Stimulated activated CD8-positive, alpha-beta memory T cell treated with anti-CD3 and anti-CD28 coated beads, Interleukin-4, amount 100 ng/mL, for 4 hours (primary cell): ENCODE measurements at places on chromosomes 13 and 19.
A peak's percentile ranks its signal among the peaks of the same experiment; 100 is the strongest.

- no peak for DNase-seq
Observed at GRCh38 chr13:39712626-39713025, 57.2 kb downstream of the COG6 start.

- DNase-seq: no peak
Observed at GRCh38 chr13:35830850-35831450, 300.2 kb downstream of the DCLK1 start.

DNA sequence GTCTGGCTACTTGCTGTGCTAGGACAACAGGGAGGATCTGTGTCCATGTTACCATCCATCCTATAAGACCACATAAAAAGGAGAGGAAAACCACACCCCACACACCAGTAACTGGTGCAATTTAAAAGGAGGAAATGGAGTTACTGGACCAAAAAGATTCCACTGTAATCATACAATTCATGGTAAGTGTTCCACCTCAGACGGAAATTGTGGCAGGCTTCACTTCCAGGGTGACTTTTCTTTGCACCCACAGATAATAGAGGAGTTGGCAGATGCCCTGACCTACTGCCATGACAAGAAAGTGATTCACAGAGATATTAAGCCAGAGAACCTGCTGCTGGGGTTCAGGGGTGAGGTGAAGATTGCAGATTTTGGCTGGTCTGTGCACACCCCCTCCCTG lies 2.4 kb downstream of the AURKC start:
- no peak for DNase-seq

DNA sequence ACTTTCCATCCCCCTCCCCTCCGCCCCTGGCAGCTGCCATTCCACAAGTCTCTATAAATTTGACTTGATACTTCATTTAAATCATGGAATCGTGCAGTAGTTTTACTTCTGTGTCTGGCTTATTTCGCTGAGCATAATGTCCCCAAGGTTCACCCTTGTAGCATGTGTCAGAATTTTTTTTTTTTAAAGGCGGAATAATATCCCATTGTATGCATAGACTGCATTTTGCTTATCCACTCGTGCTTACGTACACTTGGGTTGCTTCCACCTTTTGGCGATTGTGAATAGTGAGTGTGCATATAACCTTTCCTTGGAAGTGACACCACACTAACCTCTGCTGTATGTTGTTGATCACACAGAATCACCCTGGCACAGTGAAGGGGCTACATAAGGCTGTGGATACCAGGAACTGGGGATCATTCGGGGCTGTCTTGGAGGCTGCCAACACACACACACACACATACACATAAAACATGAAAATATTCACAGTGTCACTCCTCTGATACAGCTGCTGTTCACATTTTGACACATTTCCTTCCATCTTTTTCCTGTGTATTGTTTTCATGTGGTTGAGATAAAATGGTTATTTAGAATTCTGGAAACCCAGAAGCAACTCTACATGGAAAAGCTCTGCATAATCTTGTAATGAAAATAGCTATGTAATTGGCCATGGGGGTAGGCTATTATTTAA lies 13.3 kb downstream of the ZNF71 start:
- DNase-seq: no peak

- no peak for DNase-seq
Observed at GRCh38 chr19:46791944-46792343, 3.5 kb upstream of the SLC1A5 start.

DNA sequence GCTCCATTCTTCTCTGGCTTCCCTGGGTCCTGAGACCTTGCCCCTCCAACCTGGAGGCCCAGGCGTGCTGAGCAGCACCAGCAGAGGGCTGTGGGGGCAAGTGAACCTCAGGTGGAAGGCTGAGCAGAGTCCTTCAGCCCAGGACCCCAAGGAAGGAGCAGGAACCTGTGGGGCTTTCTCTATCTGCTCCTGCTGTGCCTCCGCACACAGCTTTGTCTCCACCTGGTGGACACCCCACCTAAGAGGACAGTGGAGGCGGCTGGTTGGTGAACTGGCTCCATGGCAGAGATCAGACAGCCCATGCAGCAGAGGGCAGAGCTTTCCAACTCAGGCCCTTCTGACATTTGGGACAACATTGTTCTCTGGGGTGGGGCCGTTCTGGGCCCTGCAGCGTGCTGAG lies 19.7 kb downstream of the ZFR2 start:
- DNase-seq: peak; percentile 38

GRCh38 chr13:110811771-110812120 lies 98.2 kb downstream of the ING1 start:
- no peak for DNase-seq

DNA sequence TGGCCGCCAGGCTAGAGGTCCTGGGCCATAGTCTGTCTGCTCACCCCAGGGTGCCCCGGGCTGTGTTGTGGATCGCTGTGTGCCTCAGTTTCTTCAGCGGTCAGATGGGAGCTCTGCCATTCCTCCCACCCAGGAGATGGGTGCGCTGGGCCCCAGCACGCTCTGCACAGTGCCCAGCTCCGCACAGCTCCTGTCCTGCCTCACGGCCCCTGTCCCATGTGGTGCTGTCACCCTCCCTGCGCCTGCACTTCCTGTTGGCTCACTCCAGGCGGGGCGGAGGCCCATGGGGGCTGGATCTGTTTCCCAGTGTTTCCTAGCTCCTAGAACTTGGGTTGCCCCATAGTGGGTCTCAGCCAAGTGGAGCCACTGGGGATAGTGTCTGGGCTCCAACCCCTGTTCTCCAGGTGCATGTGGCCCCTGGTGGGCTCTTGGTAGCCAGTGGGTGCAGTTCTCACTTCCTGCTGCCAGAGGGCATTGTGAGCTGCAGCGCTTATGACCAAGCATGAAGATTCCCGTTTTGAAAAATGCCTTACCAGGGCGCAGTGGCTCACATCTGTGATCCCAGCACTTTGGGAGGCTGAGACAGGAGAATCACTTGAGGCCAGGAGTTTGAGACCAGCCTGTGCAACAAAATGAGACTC lies 69.8 kb downstream of the KDM4B start:
- DNase-seq: no peak

- DNase-seq: no peak
Observed at GRCh38 chr13:42680748-42681147, 100.6 kb upstream of the FAM216B start.

- DNase-seq: no peak
Observed at GRCh38 chr13:26749285-26749684, 11.3 kb downstream of the GPR12 start.

- no peak for DNase-seq
Observed at GRCh38 chr13:65638572-65639168, 1591.5 kb downstream of the PCDH9 start.

GRCh38 chr19:19033176-19033425 lies 216 bp downstream of the SUGP2 start:
- no peak for DNase-seq

- no peak for DNase-seq
Observed at GRCh38 chr19:50269653-50270052, 59.5 kb downstream of the KCNC3 start.

- peak; percentile 42 for DNase-seq
Observed at GRCh38 chr19:48290771-48291488, 21.0 kb downstream of the ZNF114 start.

GRCh38 chr13:57624565-57625435 lies 6.7 kb upstream of the PCDH17 start:
- DNase-seq: no peak

- no peak for DNase-seq
Observed at GRCh38 chr19:19420570-19421298, 15.3 kb downstream of the GATAD2A start.

DNA sequence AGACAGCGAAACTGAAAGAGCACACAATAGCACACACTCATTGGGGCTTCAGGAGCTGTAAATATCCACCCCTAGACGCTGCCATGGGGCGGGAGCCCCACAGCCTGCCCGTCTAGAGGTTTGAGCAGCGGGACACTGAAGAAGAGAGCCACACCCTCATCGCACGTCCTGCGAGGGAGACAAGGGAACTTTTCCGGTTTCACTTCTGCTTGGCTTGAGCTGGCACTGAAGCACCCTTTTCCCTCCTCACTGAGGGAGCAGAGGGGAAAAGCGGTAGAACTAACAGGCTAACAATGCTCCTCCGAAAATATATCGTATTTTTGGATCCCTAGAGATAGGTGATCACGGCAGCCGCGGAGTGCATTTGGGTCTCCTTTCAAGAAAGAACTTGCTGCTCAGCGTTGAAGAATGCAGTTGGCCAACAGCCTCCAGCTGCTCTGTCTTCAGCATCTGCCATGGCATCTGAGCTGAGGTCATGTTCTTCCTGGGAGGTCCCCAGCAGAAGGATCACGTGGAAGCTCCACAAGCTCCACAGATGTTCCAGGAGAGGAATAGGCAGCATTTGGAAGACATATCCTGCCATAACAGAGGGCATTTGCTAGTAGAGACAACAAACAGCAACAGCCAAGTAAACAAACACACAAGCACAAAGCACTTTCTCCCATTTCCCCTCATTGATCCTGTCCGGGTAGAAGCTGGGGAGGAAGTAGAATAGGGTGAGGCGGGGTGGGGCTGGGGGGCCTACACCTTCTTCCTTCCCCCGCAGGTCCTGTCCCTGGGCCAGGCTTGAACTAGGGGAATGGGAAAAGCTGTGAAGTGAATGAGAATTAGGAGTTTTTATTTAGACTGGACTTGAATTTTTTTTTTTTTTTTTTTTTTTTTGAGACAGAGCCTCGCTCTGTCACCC lies 44.8 kb upstream of the ALOX5AP start:
- DNase-seq: no peak

- no peak for DNase-seq
Observed at GRCh38 chr13:100630555-100630954, 42.0 kb upstream of the GGACT start.

DNA sequence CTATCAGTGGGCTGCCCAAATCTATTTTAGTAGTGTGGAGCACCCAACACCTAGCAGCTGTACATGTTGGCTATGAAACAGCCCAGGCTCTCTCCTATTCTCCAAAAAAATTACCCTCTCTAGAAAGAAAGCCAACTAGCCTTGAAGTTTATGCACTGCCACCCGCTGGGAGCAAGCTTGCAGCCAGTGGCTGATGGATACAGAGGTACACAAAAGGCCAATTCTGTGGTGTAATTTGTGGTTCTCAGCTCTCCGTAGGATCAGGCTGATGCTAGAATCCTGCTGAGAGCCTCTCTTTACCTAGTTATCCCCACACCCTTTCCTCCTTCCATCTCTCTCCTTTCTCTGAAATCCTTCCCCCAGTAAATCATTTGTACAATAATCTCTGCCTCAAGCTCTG lies 1120.7 kb downstream of the DIAPH3 start:
- no peak for DNase-seq

DNA sequence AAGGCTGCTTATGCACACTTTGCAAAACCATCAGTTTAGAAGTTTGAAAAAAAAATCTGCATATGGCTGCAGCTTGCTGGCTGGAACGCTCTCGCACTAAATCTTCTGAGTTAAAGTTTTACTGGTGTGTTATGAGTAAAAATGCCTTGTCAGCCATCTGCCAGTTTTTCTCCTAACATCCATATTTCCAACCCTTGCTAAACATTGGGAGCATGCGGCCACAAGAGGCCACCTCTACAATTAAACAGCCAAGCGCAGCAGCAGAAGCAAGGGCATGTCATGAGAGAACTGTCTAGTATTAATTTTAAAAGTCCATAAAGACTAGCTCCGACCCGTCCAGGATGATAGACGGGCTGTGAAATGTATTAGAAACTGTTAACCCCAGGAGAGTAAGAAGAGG lies 248.3 kb downstream of the TSHZ3 start:
- DNase-seq: no peak

DNA sequence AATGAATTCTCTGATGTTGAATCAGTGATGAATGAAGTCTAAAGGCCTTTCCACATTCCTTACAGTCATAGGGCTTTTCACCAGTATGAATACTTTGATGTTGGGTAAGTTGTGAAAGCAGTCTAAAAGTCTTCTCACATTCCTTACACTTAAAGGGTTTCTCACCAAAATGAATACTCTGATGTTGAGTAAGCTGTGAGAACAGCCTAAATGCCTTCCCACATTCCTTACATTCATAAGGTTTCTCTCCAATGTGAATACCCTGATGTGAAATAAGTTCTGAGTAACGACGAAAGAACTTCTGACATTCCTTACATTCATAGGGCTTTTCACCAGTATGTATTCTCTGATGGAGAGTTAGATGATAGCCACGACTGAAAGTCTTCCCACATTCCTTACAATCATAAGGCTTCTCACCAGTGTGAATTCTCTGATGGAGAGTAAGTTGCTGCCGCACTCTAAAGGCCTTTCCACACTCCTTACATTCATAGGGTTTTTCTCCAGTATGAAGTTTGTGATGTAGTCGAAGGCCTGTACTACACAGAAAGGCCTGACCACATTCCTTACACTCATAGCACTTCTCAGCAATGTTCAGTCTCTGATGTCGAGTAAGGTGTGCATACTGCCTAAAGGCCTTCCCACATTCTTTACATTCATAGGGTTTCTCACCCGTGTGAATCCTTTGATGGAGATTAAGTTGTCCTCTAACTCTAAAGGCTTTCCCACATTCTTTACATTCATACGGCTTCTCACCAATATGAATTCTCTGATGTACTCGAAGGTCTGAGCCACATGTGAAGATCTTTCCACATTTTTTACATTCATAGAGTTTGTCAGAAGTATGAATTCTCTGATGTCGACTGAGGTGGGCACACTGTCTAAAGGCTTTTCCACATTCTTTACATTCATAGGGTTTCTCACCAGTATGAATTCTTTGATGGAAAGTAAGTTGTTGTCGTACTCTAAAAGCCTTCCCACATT lies 19.9 kb downstream of the ZFP30 start:
- no peak for DNase-seq

DNA sequence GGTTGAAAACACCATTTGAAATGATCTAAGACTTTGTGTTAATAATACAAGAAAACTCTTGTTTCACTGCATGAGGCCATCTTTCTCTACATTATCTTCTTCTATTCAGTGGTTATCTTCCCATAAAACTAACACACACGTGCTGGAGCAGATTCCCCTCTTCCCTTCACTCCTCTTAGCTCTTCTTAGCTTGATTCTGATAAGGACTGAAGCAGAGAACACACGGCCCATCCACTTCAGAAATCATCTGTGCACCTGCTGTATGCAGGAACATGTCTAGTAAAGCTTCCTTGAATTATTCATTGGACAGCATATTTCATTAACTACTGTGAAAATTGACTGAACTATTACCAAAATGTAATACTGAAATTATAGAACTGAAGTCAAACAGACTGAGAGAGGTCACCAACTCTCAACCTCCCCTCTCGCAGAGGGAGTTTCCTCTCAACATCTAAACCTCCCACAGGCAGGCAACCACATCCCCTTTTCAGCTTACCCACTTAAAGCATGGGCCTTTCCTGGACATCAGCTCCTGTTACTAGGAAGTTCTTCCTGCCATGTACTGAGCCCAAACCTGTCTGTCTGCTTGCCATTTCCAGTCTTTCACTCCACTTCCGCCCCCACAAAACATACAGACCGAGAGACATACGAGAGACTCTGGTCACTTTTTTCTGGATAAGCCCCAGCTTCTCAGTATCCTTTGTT lies 113.9 kb downstream of the CRYL1 start:
- DNase-seq: no peak

- DNase-seq: no peak
Observed at GRCh38 chr13:64413529-64413928, 2816.6 kb downstream of the PCDH9 start.
